ENCODE measurements at places on chromosomes 4 and X.

DNA sequence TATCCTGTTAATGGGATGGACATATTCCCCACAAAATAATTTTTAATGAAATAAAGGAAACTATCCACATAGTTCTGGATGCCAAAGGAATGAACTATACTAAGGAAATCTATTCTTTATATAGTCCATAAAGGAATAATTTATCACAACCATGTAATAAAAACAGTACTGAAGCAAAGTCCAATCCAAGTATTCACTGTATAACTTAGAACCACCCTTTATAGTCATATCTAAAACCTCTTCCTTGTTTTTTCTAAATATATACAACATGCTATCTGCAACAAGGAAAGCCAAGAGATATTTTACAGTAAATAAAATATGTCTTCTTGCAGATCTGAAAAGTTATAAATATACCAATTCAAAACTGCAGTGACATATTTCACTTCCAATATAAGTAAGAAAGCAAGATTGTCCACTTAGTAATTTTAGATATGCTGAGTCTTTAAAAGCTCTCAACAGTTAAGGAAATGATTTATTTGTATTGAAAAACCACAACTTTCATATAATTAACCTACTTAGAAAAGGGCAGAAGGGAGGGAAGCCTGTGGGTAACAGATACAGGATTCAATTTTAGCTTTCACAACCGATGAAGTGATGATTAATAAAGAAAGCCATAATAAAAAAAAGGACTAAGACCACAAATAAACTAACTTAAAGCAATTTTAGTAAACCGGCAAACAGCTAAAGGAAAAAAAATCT is 8.0 kb downstream of the NR3C2 start:
- no peak for DNase-seq

- DNase-seq, result no peak
Observed at GRCh38 chr4:111519683-111520082, 625.6 kb upstream of the FAM241A start.

DNA sequence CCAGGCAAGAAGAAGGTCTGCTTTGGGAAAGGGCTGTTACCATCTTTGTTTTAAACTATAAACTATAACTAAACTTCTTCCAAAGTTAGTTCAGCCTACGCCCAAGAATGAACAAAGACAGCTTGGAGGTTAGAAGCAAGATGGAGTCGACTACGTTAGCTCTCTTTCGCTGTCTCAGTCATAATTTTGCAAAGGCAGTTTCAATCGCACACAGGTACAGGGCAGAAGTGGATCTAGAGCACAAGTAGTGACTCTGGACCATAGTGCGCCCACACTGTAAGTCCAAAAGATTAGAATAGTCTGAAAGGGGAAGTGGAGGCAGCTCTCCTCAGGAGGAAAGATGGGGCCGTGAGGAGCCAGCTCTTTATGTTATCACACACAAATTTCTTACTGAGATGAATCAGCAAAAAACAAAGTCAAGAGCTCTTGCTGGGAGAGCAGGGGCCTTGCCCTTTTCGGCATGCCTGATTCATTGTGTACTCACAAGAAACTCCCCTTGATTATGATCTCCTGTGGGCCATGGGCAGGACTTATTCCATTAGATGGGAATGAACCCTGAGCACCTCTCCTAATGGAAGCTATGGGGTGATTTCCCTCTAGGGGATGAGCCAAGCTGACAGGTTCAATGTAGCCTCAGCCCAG is 58.6 kb downstream of the FUNDC1 start:
- DNase-seq, result no peak

DNA sequence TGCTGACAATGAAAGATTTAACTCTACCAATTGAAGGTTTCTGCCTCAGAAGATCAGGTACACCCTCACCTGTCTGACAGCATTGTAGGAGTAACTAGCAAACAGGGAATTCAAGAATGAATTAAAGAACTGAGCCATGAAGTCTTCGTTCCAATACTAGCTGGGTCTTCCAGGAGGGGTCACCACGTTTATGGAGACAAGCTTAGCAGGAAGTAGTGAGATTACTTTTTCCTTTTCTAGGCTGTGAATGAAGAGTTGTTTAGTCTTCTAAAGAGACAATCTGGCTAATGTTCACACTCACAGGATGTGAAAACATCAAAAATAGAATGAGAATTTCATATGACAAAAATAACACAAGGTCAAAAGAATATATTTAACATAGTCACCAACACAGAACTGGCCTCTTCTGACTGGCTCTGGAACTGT is 54.9 kb downstream of the REELD1 start:
- DNase-seq, result no peak

DNA sequence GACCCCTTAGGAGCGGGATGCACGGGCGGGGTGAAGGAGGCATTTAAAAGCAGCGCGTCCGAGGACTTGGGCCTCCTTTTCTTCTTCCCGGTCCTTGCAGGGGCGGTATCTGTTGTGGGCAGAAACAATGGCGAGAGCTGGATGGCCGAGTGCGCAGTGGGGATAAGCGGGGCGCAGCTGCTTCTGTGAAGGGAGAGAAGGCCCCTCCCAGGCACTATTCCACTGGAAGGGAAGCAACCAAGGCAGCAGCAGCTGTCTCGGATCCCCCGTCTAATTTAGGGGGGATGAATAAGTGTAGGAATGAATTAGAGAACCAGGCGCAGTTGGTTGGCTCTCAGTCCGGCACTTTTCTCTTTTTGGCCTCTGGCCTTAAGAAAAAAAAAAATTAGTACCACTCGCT is 995 bp downstream of the SMARCA5 start:
- no peak for DNase-seq

DNA sequence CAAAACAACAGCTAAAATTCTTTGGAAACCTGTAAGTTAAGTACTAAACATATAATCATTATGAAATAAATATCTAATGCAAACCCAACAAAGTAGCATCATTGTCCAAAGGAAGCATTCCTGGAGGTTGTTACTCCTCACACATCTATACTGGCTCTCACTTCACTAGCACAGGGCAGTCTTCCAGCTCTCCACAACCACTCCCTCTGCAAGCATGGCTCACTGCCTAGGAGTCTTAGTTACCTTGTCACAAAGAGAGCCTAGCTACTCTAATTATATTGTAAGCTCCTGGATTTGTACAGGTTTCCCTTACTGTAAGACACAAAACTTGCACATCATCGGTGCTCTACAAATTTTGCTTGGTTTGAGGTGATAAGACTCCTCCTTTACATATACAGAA is 76.1 kb downstream of the AMMECR1 start:
- no peak for DNase-seq

DNA sequence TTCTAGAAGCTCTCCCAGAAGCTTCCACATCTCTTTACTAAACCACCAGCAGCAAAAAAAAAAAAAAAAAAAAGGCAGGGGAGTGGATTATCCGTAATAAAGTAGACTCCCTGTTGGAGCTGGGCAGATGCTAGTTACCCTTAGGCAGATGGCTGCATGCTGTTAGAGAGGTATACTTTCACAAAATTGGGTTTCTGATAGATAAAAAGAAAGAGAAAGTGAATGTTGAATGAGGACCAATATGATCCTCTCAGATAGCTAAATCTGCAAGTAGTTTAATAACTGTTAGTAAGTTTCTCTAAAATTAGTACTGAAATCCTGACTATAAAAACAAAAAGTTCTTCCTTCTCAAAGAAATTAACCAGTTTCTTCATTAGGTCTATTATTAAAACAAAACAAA is 195.4 kb downstream of the ANAPC10 start:
- DNase-seq, result no peak

GRCh38 chrX:132216806-132217202 is 2.4 kb downstream of the RAP2C start:
- DNase-seq, result no peak

DNA sequence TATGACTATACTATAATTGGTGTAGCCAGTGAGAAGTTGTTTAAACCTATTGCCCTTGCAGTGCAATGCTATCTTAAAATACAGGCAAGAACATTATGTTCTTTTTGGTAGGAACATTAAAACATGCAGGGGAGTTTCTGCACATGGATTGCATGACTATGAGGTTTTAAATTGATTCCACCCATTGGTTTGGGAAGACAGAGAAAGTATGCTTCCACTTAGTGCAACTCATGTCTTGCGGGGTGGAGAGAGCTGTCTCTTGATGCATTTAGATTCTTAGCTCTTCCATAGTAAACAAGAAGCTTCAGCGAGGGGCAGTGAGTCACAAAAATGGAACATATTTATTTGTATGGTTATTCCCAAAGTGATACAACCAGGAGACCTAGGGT is 39.5 kb upstream of the RASL11B start:
- DNase-seq, result no peak

- DNase-seq, result no peak
Observed at GRCh38 chrX:97234471-97235081, 350.9 kb downstream of the RPA4 start.

DNA sequence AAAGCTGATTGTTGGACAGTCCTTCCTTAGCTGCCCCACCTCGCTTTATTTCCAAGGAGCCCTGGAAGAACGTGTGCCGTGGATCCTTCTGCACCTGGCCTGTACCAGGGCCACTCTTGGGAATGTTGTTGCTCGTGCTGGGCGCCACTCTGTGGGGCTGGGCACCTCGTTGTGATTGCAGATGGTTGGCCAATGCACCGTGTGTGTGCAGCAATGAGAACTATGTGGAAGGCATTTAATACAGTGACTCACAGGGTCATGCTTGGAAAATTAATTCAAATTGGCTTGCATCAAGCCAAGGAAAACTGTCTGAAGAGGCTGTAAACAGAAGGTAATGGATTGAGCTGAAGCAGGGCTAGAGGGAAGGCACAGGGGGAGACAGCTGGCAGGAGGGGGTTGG is 37.0 kb upstream of the CD99L2 start:
- no peak for DNase-seq

DNA sequence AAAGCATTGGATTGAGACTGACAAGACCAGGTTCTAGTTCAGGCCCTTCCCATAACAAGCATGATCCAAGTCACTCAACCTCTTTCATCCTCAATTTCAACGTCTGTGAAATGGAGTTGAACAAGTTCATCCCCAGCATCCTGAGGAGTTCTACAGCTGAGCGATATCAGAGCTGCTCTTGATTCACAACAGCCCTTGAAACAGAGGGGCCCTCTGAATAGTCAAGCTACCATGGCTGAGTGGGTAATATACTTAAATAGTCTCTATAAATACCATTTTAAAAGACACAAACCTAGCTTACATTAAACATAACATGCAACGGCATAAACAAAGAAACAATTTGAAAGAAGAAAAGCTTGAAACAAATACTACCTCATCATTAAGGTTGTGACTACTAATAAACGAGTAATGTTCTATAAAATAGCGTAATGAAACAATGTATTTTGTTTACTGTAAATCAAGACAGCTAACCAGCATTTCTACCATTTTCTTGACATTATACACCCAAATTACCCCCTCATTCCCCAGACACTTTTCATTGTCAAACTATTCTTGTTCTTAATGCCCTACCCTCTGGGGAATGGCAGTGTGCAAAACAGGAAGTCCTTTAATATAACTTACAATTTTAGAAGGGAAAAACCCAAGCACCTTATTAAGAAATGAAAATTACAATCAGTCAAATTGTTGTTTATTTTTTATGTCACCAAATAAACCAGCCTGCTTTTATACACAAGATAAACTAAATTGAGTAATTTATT is 202.3 kb downstream of the PARM1 start:
- DNase-seq, result no peak
